ENCODE measurements at places on chromosomes 7 and 10. TPM values are rescaled to one million over a fixed set of nuclear protein-coding genes. Genes with fewer than 3 reads are reported as not detected.

Gene CDC14C
- not detected for total RNA-seq

Gene LEP
- not detected for total RNA-seq

Gene VSTM2A
- not detected for total RNA-seq

- no peak for ATAC-seq
Measured at GRCh38 chr7:19336836-19337383, 191.7 kb upstream of the FERD3L start.

- ATAC-seq, result no peak
Measured at GRCh38 chr7:54888734-54889082, 129.7 kb upstream of the SEC61G start.

DNA sequence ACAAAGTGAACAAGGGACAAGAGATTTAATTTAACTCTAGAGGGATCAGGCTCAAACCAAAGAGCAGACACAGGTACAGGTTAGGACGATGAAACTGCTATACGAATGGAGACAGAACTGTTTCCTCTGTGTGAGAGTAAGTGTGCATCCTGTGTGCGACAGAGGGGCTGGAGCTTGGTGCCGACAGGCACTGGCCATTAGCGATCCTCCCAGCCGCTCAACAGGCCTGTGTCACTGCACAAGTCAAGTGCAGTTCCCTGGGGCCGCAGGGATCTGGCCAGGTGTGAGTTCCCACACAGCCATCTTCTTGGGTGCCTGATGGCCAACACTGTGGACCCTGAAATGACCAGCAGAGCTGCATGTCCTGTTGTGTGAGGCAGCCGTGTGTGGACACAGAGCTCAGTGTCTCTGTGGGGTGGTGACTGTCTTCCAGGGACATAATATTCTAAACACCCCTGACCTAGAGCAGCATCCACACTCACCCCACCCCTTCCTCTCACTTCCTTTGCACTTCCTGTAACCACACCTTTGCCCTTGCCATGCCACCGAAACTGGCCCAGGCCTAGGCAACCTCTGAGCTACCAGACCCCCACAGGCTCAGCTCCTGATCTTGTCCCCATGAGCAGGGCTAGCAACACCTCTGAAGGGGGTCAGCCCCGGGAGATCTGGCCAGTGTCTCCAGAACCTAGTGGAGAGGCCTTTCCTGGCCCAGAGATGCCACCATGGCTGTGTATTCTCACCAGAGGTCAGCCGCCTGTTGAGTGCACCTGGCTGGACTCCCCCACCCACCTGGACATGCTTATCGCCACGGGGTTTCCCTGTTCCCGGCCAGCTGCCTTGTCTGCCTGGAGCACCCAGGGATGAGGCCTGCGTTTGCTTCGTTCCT, 11.7 kb upstream of the TBRG4 start:
- peak; percentile 40 for ATAC-seq

GRCh38 chr10:120479506-120479905, 22.5 kb downstream of the PLPP4 start:
- ATAC-seq, result no peak
